Globus pallidus (tissue), 1 donor: ENCODE measurements at places on chromosomes 1 and 21.

DNA sequence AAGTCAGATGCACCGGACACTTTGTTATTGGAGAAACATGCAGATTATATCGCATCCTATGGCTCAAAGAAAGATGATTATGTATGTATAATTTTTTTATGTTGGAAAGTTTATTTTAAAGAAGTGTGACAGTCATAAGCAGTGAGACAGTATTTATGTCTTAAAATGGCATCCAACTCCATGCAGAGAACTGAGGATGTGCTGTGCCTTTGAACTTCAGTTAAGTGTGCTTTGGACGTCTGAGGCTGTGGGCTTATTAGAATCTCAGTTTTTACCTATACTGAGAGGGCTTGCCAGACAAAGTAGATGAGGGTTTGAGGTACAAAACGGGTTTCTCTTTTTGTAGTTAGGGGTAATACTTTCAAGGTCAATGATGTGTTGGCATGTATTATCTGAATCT is 1.5 kb downstream of the RABGGTB start:
- no peak for DNase-seq

DNA sequence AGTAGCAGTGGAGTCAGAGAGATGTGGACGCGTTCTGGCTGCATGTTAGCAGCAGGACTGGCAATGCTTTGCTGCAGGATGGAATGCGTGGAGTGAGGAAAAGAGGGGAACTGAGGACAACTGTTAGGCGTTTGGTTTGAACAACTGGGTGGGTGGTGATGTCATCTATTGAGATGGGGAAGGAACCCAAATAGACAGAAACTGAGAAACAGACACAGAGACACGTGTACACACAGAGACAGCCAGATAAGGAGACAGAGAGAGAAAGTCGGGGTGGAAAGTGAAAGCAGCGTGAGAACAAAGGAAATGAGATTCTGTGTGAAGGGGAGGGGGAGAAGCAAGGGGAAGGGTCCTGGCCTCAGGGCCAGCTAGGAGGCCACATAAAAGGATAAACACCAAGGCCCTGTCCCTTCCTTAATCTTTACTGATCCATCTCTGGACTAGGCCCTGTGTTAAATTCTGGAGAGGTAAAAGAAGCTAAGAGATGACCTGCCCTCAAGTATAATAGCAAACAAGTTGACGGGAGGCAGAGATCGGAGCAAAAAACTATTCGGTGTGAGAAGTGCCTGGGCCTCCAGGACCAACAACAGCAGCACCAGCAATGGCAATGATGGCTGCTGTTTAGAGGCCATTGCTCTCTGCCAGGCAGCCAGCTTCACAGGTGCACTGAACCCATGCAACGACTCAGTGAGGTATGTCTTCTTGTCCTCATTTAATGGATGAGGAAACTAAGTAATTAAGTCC is 31.6 kb downstream of the VWA5B1 start:
- peak; percentile 31 for DNase-seq

GRCh38 chr21:46596201-46596600 is 8.7 kb downstream of the S100B start:
- DNase-seq: no peak

- no peak for DNase-seq
Observed at GRCh38 chr1:64550946-64551605, 81.1 kb downstream of the CACHD1 start.

GRCh38 chr1:77085109-77085508 is 134.1 kb downstream of the PIGK start:
- DNase-seq: no peak

- DNase-seq: no peak
Observed at GRCh38 chr1:230123280-230124185, 56.5 kb downstream of the GALNT2 start.

DNA sequence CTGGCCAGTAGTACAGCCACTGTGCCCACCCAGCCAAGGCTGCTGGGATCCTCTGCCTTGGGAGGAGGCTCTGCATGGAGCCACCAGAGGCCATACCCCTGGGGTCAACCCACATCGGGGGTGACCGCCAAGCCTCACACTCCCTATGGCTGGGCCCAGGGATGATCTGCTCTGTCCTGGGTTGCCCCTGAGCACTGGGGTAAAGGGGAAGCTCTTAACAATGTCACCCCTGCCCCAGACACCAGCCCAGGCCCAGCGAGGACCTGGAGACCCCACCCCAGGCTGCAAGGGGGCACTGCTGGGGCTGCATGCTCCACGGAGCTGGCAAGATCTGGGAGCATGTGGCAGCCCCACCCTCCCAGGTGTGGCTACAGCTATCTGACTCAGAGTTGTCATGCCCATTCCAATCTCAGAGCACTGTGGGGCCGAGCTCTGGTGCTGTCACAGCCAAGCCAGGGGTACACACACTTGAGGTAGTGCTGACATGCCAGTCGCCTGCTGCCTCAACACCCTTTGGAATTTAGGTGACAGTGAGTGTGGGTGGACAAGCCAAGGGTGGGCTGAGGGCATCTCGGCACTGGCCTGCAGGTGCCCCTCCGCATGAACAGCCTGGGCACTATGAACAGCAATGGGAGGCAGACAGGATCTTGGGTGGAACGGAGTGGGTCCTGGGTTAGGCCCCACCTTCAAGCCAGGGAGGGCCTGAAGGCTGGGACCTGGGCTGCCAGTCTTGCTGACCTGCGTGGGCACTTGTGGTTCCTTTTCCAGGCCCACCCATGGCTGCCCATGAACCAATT is 427.7 kb downstream of the LRRIQ3 start:
- no peak for DNase-seq

DNA sequence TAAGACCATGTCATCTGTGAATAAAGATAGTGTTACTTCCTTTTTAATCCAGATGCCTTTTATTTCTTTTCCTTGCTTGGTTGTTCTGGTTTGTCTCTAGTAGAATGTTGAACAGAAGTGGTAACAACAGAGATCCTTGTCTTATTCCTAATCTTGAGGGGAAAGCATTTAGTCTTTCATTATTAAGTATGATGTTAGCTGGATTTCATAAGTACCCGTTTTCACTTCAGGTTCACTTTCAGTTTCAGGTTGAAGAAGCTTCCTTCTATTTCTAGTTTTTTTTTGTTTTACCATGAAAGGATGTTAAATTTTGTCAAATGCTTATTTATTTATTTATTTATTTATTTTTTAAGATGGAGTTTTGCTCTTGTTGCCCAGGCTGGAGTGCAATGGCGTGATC is 22.3 kb upstream of the AGPAT3 start:
- DNase-seq: no peak

DNA sequence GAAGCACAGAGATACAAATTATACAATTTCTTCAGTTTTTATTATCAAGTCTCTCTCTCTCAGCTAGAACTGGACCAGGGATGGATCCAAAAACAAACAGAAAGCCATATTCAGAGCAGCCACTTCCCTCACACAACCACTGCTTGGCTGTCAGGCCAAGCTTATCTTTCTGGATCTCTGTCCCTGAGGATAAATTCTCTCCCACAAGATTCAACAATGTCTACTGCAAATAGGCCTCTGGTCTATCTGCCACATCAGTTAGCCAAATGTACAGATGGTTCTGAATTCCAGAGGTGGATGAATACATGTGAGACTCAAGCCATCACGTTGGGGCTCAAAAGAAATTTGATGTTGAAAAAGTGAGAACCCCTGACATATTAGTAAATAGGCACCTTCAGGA is 350.9 kb downstream of the LTN1 start:
- DNase-seq: no peak

- no peak for DNase-seq
Observed at GRCh38 chr1:241375886-241376285, 18.9 kb upstream of the RGS7 start.

DNA sequence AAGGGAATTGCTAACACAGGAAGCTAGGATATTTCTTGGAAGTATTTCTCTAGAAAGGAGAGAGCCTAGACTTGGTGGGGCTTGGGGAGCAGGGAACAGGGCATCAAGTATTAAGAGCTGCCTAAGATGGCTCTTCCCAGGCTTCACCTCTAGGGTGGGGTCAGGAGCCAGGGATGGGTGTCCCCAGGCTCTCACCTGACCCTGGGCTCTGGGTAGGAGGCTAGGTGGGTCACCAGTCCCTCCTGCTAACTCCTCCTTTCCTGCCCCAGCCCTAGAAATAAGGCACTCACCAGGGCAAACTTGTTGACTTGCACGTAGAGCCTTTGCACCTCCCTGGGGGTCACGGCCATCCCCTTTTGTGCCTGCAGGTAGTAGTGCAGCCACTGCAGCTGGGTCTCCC is 15.0 kb downstream of the ETNK2 start:
- no peak for DNase-seq

DNA sequence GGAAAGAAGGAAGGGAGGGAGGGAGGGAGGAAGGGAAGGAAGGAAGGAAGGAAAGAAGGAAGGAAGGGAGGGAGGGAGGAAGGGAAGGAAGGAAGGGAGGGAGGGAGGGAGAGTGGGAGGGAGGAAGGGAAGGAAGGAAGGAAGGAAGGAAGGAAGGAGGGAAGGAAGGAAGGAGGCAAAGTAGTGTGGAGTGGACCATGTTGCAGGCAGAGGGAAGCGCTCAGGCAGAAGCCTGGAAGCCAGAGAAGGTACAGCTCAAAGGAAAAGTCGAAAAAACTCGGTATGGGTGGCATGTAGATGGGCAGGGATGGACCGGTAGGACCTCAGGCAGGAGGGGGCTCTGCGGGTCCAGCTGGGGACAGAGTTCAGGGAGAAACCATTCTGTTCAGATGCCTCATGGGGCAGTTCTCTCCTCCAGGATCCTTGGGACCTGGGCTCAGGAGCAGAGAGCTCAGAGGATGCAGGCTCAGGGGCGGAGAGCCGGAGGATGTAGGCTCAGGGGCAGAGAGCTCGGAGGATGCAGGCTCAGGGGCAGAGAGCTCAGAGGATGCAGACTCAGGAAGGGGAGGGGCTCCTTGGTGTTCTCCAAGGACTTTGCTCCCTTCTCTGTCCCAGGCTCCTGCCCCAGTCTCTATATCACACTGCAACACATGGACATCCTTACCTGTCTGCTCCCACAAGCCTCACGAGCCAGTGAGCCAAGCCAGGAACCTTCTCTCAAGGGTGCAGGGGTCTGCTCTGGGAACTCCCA is 13.6 kb upstream of the PADI3 start:
- DNase-seq: no peak

- no peak for DNase-seq
Observed at GRCh38 chr1:247212627-247213617, 41.1 kb upstream of the ZNF124 start.

- DNase-seq: no peak
Observed at GRCh38 chr21:28294051-28294450, 698.6 kb downstream of the LTN1 start.

DNA sequence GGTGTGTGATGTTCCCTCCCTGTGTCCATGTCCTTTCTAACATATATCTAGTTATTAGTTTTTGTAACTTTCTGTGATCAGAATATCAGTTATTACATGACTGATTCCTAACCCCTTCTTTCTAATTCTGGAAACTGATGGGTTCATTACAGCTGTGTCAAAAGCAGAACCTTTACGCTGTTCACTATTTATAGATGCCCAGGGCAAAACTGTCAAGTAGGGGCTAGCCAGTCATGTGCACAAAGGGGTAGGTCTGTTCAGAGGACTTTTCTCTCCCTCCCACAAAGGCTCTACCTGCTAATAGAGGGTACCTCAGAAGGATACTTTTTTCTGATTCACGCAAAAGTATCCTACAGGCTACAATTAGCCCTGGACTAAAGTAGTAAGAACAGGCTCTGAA is 79.2 kb downstream of the NRDC start:
- no peak for DNase-seq

DNA sequence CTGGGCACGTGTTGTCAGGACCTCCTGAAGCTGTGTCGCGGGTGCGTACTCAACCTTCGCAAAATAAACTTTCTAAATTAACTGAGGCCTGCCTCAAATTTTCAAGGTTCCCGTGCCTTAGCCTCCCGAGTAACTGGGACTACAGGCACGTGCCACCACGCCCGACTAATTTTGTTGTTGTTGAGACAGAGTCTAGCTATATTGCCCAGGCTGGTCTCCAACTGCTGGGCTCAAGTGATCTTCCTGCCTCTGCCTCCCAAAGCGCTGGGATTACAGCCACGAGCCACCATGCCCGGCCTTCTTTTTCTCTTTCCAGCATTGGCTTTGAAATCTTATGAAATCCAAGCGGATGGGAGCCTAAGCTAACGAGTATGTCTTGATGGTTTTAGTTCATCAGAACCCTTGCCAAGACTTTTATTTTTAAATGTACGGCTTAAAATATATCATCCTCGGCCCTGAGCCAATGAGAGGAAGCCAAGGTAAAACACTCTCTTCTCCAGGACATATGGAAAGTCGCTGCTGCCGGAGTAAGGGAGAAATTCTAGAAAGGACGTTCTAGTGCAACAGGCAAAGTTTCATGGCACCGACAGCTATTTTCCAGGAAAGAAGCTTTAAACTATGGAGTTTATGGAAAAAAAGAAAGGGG is 12.7 kb upstream of the ERVH48-1 start:
- no peak for DNase-seq

DNA sequence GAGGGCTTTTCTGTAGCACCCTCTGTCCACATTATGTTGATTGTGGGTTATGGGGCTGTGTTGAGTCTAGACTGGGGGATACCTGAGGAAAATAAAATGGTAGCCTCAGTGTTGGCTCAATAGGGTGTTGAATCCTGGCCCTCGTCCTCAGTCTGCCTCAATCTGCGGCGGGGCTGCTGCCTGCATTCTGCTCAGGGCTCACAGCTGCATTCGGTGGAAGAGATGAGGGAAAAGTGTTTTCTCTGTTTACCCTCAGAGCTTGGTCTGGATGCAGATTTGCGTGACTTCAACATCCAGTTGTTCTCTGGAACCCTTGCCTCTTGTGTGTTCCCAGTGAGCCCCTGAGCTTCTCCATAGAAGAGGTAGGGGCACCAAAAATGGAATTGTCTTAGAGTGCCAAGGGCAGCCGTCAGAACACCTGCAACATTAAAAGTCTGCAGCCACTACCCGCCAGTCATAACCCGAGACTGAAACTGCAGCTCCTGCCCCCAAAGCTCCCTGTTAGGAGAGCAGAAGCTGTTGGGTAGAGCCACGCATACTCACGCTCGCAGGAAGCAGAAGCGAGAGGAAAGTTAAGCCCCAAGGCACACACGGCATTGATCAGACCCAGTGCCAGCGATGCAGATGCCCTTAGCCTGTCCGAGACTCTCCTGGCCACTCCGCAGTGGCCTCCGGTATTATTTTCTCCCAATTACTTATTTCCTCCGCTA is 215.3 kb upstream of the C1orf174 start:
- DNase-seq: no peak

- no peak for DNase-seq
Observed at GRCh38 chr1:213340593-213340992, 289.6 kb downstream of the RPS6KC1 start.

DNA sequence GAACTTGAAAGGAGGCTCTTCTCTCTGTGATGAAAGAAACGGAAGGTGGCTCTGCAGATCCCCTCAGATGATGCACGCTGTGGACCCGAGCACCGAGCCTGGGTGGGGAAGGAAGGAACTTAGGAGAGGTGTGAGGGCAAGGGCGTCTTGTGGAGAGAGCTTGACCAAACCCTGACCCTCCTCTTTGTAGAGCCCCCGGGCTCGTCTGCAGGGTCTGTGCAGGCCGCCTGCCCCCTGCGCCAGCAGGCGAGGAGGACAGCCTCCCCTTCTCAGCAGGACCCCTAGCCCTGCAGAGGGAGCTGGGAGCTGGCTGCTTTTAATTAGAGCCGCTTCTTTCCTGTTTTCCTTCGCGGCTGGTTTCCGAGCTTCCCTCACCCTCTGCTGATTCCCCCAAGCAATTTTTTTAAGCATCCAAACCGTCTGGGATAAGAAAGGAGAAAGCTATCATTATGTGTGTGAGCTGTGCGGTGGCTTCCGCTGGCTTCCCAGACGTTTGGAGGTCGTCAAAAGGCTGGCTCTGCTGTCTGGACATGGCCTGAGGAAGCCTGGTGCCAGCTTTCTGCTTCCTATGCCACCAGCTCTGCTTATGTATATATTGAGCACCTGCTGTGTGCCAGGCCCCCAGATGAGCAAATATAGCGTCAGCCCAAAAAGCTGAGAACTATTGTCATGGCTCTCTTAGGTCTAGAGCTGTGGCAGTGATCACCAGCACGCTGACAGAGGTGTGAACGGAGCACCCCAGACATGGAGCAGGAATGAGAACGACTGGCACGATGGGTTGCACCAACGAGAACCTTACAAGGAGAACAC is 160.2 kb upstream of the IRF2BP2 start:
- DNase-seq: no peak
